ENCODE measurements at places on chromosomes 2 and 18. TPM values are rescaled to one million over a fixed set of nuclear protein-coding genes. Genes with fewer than 3 reads are reported as not detected.

Gene ABCG5
- total RNA-seq = not detected

Gene UPP2
- total RNA-seq = not detected

DNA sequence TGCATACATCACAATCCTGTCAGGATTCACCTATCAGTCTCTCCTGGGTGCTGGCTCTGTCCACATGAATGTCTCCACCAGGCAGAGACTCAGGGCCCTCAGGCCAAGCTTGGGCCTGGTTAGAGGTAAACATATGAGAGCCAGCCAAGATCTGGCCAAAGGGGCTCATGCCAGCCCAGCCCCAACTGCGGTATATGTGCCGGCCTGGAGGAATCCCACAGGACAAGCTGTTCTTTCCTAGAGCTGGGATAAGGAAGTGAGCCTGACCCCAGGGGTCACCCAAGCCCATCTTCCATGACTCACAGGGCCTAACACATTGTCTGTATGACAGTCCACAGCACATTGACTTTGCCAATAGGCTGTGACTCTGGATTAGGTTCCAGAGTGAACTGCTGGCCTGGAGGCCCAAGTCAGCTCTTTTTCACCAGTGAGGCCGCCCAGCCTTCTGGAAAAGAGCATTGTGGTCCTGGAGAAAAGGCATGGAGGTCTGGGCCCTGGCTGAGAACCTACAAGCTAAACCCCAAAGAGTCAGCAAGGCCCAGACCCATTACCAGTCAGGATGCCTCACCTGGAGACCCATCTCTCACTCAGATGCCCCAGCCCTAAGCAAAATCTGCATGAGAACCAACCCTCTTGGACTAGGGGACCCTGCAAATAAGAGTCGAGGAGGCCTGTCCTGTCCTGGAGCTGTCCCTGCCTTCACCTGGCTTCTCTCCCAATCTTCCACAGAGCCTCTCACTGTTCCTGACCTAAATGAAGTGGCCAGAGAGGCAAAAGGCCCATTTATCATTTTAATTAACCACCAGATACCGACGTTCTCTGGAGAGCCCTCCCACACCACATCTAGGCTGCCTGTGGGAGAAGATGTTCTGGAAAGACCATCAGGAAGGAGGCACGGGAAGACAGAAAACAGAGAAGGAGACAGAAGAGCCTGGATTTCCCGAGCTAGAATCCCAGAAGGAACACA lies 120.9 kb upstream of the PKDCC start:
- peaks cover 2% of the 10 kb centered on the region for H3K27me3 ChIP-seq
- no peak overlapping the region for H3K27ac ChIP-seq
- H3K4me3 ChIP-seq = no peak overlapping the region
- no peaks in the 10 kb centered on the region for H3K4me1 ChIP-seq
- DNase-seq = no peak
- no peaks in the 10 kb centered on the region for H3K36me3 ChIP-seq

- H3K4me1 ChIP-seq = no peaks in the 10 kb centered on the region
- no peak overlapping the region for H3K27ac ChIP-seq
- DNase-seq = no peak
- no peaks in the 10 kb centered on the region for H3K27me3 ChIP-seq
- no peak overlapping the region for H3K4me3 ChIP-seq
- H3K36me3 ChIP-seq = no peaks in the 10 kb centered on the region
Observed at GRCh38 chr2:198604599-198604998, 800.2 kb downstream of the PLCL1 start.

DNA sequence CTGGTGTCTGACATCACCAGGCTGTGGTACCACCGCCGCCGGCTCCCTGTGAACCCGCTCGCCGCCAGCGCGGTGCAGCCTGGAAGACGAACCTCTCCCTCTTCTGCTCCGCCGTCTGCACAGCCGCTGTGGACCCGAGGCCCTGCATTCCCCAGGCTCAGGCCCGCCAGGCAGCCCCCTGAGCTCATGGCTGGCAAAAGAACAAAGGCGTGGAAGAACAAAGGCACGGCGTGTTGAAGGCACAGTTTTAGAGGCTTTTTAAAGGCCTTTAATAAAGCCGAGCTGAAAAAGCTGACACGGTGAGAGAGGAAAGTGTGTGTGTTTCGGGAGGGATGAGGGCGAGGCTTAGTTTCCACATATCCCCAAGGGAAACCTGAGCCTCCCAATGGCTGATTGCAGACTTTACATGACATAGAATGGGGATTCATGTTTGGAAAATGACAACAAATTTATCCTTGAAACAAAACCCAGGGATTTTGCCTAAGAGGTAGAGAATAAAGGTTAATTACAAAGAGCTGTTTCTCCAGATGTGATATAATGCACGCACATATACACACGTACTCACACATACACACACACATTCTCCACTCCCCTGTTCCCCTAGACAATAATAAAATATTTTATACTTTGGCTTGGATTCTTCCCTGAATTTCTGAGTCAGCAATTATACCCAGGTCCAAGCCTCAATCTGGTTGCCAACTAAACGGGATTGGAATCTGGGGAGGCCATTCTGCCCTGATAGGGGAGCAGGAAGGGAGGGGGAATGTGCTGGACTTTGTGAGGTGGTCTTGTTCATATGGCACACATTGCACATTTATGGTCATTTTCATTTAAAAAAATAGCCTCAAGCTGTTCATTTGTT lies 39.7 kb downstream of the RFX8 start:
- H3K27me3 ChIP-seq = peaks cover 7% of the 10 kb centered on the region
- no peak for DNase-seq
- H3K36me3 ChIP-seq = no peaks in the 10 kb centered on the region

- H3K4me1 ChIP-seq = no peaks in the 10 kb centered on the region
- no peaks in the 10 kb centered on the region for H3K36me3 ChIP-seq
- no peak overlapping the region for H3K27ac ChIP-seq
- no peak for DNase-seq
- H3K27me3 ChIP-seq = no peaks in the 10 kb centered on the region
Observed at GRCh38 chr2:56009758-56010458, 86.3 kb upstream of the EFEMP1 start.

DNA sequence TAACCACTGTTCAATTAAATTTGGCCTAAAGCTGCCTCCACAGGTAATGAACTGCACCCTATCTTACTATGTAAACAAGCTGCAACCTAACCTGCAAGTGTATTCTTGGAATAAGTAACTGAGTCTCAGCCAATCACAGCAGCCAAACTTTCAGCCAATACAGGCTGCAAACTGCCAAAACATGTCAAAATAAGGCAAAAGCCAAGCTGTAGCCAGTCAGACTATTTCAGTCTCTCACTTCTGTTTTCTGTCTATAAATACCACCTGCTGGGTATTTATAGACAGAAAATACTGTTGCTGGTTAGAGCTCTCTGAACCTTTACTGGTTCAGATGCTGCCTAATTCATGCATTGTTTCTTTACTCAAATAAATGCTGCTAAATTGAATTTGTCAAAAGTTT lies 14.3 kb downstream of the C2orf76 start:
- H3K36me3 ChIP-seq = no peaks in the 10 kb centered on the region
- no peak overlapping the region for H3K27ac ChIP-seq
- H3K4me3 ChIP-seq = no peak overlapping the region
- peaks cover 10% of the 10 kb centered on the region for H3K4me1 ChIP-seq
- H3K27me3 ChIP-seq = no peaks in the 10 kb centered on the region
- no peak for DNase-seq

DNA sequence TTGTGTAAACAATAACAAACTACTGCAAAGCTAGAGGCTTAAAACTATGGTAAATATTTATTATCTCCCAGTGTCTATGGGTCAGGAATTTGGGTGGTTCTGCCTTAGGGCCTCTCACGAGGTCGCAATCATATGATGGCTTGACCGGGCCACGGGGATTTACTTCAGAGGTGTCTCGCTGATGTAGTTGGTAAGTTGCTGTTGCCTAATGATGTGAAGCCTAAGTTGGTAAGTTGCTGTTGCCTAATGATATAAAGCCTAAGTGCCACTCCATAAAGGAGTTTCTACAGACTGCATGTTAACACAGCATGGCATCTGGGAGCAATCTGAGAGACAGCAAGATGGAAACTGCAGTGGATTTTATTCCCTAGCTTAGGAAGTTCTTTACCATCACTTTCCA lies 35.8 kb downstream of the FMNL2 start:
- H3K27me3 ChIP-seq = peaks cover 2% of the 10 kb centered on the region
- H3K4me3 ChIP-seq = no peak overlapping the region
- H3K27ac ChIP-seq = no peak overlapping the region
